NCI-H510A (cell line): ENCODE measurements at places on chromosomes 7 and 10.

DNA sequence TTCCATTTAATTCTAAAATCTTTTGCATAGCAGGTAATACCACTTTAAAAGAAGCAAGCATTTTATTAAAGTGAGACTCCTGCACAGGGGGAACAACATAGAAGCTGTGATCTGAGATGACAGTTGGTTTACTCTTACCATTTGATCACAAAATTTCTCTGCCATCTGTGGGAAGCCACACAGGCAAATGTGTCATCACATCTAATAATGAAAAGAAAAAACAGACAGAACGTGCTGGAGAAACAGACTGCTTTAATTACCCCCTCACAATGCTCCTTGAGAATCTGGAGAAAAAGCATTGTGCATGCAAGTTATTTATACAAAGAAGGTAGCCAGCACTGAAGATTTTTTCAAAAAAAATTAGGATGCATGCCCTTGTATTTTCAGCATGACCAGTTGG lies 165.2 kb upstream of the PTER start:
- no peak for DNase-seq

DNA sequence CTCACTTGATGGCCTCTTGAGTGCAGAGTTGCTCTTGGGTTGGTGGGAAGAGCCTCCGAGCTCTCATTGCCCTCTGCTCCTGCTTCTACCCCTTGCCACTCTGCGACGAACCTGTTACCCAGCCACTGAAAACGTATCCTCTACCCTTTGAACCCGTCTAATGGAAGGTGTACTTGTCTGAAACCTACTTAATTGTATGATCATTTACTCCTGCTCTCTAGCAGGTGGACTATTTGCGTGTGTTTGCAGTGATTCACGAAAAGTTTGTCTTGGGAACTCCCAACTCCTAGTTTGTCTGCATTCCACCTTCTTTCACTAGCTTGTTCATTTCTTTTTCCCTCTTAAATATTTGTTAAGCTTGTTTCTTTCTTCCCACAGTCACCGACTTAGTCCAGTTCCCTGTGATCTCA lies 503 bp downstream of the CROT start:
- DNase-seq = no peak

- no peak for DNase-seq
Observed at GRCh38 chr7:47297120-47297519, 284.8 kb downstream of the TNS3 start.

GRCh38 chr7:156906200-156906649 lies 13.2 kb upstream of the LMBR1 start:
- no peak for DNase-seq

DNA sequence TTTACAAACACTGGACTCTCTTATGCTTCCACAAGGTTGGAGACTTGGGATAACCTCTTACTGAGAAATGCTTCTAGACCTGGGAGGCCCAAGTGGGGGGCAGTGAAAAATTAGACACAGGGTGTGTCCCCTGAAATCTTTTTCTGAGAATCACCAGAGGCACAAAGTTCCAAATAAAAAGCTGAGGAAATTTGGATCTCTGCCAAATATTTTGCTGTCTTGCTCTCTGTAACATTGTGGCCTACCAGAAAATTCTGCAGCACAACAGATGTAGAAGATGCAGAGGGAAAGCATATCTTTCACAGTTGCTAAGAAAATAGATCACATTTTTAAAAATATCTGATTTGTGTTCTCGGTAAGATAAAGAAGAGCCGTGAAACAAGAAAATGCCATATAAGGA lies 849.4 kb downstream of the CCSER2 start:
- no peak for DNase-seq

DNA sequence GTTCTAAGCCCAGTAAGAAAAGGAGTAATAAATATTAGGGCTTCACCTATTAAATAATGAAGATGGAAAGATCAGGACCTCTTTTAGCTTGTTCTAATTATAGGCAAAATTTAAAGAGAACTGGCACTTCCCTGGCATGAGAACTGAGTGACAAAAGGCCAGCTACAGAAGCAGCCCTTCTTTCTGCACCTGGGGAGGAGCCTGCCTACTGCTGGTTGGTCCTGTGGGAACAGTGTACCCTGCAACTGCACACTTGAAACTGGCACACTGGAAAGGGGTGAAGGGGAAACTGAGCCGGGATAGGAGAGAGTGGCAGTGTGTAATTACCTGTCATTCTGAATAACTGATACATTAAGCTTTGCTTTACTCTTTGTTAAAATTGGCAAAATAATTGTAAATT lies 80.4 kb downstream of the SHH start:
- no peak for DNase-seq

- DNase-seq = no peak
Observed at GRCh38 chr7:36207451-36208291, 54.6 kb downstream of the EEPD1 start.

GRCh38 chr10:59719374-59719773 lies 9.7 kb upstream of the SLC16A9 start:
- no peak for DNase-seq

DNA sequence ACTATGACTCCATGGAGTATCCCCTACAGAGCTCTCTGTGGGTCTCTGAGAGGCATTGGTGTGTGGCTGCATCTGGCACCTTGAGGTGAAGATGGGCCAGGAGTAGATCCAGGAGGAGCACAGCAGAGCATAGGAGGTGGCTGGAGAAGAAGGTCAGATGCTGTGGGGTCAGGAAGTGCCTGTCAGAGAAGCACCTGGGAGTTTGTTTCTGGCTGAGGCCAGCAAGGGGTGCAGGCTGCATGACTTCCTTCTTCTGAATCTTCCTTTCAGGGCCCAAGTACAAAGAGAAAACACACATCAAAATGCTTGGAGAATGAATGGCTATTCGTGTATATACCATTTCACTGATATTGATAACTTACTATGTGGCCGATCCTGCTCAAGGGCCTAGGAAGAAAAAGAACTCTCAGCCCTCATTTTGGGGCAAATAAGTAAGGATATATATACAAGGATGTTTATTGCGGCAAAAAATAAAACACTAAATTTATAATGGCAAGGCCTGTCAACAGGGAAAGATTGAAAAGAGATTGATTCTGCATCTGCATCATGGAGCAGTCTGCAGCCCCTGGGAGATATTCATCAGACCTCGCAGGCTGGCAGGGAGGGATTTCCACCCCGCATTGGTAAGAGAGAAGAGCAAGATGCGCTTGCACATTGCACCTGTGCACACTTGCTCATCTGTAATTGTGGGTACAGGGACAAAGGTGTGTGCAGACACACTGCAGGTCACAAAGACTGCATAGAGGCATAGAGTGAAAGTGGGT lies 39.2 kb downstream of the PTPRE start:
- DNase-seq = no peak

GRCh38 chr7:147516391-147516790 lies 1074.2 kb upstream of the C7orf33 start:
- DNase-seq = no peak

DNA sequence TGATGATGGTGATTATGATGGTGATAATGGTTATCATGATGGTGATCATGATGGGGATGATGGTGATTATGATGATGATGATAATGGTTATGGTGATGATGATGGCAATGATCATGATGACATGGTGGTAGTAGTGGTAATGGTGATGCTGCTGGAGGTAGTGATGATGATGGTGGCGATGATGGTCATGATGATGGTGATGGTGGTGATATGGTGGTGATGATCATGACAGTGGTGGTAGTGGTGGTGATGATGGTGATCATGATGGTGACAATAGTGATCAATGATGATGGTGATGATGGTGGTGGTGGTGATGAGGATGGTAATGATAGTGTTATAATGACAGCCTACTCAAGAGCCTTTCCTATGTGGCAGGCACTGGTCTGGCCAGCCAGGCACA lies 31.8 kb upstream of the DPYSL4 start:
- no peak for DNase-seq

GRCh38 chr10:113557903-113558321 lies 5.1 kb downstream of the HABP2 start:
- DNase-seq = no peak

- no peak for DNase-seq
Observed at GRCh38 chr10:43824934-43825333, 176.3 kb upstream of the ZNF32 start.

GRCh38 chr10:131788386-131788785 lies 112.4 kb upstream of the PPP2R2D start:
- peak; percentile 73 for DNase-seq

DNA sequence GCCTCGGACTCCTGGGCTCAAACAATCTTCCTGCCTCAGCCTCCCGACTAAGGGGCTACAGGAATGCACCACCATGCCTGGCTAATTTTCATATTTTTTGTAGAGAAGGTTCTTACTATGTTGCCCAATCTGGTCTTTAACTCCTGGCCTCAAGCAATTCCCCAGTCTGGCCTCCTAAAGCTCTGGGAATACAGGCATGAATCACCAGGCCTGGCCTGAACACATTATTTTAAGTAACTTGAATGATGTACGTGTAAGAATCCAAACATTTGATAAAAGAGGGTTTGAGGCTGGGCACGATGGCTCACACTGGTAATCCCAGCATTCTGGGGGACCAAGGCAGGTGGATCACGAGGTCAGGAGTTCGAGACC lies 13.0 kb upstream of the BAMBI start:
- DNase-seq = no peak

DNA sequence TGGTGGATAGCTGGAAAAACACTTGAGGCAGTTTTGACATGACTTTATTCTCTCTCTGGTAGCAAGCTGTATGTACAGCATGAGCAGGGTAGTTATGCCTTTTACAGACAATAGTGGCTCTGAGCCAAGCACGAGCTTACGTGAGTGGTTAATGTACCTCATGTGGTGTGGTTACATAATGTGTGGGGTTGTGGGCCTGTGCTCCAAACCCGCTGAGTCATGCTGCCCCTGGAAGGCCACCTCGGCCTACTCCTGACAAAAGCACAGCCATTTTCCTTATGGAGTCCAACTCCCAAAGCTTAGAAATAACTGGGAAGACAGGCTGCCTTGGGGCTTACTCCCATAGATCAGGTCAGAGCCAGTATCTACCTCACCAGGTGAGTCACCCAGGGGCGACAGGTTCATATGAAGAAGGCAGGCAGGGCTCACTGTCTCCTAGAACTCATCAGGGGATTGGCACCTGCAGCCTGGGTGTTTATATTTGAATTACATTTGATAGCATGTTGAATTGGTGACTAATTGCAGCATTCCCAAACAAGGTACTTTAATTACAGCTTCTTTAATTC lies 404.5 kb downstream of the ADRA2A start:
- DNase-seq = no peak

DNA sequence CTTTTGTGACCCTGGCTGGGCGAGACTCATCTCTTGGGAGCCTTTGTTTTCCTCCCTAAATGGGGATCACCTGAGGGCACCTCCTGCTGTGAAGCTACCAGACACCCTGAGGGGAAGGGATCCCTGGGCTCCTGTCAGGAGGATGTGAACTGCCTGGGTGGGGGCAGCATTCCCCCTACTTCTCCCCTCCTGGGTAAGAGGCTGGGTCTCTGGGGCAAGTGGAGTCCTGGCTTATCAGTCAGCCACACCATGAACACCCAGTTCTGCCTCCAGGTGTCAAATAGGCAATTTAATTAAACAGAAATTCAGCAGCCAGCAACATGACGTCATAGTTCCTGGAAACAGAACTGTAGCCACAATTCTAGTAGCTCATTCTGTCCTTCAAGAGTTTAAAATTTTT lies 97.7 kb upstream of the RET start:
- no peak for DNase-seq

GRCh38 chr10:114697061-114697598 lies 39.1 kb upstream of the ABLIM1 start:
- no peak for DNase-seq

DNA sequence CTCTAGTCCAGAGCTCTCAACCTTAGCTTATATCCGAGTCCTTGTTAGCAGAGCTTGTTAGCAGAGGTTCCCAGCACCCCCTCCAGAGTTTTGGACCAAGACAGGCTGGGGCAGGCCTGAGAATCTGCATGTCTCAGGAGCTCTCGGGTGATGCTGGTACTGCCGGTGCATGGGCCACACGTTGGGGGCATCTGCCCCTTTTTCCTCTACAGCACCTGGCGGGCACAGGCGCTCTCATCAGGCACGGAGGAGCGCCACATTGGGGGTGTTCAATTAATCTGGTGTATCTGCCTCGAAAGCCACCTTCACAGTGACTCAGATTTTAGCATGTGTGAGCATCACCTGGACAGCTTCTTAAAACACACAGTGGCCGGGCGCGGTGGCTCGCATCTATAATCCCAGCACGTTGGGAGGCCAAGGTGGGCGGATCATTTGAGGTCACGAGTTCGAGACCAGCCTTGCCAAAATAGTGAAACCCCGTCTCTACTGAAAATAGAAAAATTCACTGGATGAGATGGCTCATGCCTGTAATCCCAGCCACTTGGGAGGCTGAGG lies 117.7 kb downstream of the ELFN1 start:
- no peak for DNase-seq

DNA sequence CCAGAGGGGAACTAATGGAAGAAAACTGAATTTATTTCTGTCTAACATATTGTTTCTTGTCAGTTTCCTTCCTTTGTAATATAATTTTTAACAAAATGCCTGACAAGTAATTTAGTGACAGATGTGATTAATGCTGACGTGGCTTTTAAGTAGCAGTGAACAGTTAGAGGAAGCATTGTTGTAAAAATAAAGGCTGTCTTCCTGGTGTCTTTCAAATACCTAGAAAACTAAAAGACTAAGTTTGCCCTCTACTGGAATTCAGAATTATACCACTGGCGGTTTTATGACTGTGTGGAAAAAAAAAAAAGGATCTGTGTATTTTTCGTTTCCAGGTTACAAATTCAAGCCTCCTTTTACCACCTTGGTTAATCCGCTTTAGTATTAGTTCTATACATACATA lies 217.1 kb upstream of the DPP6 start:
- DNase-seq = no peak

DNA sequence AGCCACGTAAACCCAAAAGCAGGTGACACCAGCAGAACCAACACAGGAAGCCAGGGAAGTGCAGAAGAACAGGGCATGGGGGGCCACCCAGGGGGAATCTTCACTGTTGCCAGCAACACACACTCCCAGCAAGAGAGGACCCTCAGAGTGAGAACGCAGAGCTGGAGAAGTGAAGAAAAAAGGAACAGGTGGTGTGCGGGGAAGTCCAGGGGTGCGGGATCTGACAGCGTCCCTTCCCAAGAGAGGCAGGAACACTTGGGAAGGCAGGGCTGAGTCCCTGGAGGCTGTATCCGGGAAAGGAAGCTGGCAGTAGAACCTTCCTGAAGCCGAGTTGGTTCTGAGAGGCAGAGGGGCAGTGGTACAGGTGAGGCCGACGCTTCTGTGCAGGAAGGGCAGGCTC lies 27.7 kb downstream of the AGAP4 start:
- no peak for DNase-seq

DNA sequence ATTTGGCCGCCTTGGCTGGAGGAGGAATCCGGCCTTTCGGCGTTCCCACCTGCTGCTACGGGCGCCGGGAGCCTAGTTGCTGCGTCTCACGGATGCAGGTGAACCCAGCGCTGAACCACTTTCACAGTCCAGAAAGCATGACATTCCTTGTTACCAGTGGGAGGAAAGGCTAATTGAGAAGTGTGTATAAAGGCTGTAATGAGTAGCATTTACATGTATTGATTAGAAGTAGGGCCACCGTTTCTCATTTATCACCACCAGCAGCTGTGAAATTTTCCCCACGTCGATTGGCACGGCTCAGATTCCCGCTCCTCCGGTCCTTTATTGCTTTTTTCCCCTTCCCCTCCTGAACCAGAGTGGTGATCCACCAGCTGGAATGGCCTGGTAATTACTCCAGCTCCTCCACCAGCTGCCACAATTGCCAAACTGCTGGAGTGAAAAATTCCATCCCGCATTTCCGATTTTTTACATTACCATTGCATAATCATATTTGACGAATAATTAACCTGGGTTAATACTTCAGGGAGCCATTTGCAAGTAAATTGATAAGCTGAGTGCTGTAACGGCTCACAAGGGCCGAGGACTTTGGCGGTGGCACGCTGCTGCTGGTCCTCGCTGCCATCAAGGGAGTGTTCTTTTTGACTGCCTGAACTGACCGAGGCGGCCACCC lies 153.3 kb downstream of the POU6F2 start:
- DNase-seq = no peak

GRCh38 chr10:12529976-12530375 lies 180.6 kb downstream of the CAMK1D start:
- DNase-seq = no peak
